HL-60 (cell line): ENCODE measurements at places on chromosomes 1 and 21.

DNA sequence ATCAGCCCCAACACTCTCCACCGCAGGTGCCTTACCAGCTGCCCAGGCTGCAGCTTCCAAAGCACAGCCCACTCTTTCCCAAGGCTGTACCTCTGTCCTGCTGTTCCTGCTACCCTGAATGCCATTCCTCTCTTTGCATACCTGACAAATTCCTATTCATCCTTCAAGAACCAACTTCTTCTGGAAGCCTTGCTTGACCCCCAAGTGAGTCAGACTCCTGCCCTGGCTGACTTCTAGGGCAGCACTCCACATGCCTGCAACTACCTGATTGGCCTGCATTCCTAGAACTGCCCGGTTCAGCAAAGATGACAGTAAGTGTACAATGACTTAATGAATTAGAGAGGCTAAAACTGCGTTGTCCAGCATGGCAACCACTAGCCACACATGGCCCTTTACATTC, 20.8 kb upstream of the PDZK1IP1 start:
- DNase-seq, result no peak

DNA sequence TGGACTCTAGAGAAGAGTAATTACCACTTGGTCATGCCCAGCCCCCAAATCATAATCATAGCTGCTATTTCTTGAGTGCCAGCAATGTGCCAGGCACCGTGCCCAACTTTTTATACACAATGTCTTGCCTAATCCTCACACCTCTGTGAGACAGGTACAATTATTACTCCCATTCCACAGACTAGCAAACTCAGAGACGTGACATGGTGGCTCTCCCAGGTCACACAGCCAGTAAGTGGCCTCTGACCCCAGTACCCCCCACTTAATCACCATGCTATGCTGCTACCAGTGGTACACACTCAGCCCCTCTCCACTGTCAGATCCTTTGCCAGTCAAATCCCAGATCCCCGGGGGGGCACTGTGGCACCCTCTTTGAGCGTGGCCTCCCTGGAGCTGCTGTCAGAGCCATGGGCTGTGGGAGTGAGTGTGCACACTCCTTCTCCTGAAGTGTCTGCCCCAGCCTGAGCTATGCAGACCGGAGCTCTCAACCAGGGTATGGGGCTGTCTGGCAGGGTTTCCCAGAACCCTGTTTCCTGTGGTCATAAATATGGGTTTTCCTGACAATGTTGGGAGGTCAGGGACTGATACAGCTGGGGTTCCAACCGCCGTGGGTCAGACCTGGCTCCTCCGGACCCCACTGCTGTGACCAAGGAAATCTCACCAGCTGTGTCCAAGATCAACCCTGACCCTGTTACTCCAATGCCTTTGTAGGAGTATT, 51.8 kb downstream of the LACTBL1 start:
- no peak for DNase-seq

GRCh38 chr1:112695276-112695675, 11.7 kb downstream of the RHOC start:
- DNase-seq, result no peak

DNA sequence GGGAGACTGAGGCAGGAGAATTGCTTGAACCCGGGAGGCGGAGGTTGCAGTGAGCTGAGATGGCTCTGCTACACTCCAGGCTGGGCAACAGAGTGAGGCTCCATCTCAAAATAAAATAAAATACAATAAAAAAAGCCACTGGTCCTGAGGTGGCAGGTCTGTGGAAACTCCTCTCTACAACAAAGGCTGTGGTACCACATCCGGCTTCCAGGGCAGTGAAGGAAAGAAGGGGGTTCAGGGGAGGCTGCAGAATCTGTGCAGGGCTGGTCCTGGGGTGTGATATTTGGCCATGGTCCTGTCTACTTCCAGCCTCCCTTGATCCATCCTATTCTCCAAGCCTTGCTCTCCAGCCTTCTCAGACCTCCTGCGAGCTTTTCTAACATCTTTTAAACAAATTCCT, 731 bp upstream of the ZNF683 start:
- no peak for DNase-seq

DNA sequence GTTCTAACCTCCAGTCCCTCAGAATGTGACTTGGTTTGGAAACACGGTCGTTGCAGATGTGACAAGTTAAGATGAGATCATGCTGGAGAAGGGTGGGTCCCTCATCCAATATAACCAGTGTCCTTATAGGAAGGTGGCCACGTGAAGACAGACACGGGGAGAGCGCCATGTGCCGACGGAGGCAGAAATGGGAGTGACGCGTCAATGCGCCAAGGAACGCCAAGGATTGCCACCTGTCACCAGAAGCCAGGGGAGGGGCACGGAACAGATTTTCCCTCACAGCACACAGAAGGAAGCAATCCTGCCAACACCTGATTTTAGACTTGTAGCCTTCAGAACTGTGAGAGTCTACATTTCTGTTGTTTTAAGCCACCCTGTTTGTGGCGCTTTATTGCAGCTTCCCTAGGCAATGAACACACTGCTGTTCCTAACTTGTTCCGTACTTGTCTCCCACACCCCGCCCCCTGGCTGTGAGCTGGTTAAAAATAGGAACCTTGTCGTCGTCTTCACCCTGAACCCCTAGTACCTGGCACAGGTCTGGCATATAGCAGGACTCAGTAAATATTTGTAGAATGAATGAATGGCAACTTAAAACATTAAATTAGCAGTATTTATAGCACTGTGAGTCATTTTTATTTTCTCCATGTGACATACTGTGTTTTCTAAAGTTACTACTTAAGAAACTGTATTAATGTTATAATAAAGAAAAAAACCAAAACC, 14.2 kb downstream of the RIMS3 start:
- DNase-seq, result peak; percentile 38

- DNase-seq, result peak; percentile 90
Measured at GRCh38 chr1:183244466-183244865, 58.4 kb downstream of the LAMC2 start.

GRCh38 chr1:67632811-67633655, 52.0 kb upstream of the GADD45A start:
- no peak for DNase-seq

DNA sequence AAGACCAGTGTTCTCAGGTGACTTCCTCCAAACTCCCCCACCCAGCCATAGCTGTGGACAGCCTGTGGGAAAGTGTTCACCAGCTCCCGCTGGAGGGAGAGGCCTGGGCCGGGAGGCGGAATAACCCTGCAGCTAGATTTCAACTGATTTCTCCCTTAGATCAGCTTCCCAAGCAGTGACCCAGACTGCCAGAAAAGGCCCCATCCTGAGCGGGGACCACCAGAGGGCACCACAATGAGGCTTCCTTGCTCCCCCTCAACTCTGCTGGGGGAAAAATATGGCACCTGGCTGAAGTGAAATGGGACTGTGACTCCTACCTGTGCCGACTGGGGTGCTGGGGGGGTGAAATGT, 50.8 kb downstream of the RHBG start:
- no peak for DNase-seq

DNA sequence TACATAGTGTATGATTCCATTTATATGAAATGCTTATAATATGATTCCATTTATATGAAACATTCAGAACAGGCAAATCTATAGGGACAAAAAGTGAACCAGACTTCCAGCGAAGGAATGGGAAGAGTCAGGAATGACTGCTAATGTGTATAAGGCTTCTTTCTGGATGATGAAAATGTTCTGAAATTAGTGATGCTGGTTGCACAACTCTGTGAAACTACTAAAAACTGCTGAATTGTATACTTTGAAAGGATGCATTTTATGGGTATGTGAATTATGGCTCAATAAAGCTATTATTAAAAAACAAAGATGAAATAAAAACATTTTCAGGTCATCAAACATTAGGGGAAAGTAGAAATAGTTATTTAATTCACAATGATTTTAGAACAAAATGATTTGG, 14.1 kb upstream of the IL24 start:
- DNase-seq, result no peak

GRCh38 chr1:115907092-115907491, 66.2 kb upstream of the NHLH2 start:
- DNase-seq, result no peak
